ENCODE measurements at places on chromosomes 5 and 9.

DNA sequence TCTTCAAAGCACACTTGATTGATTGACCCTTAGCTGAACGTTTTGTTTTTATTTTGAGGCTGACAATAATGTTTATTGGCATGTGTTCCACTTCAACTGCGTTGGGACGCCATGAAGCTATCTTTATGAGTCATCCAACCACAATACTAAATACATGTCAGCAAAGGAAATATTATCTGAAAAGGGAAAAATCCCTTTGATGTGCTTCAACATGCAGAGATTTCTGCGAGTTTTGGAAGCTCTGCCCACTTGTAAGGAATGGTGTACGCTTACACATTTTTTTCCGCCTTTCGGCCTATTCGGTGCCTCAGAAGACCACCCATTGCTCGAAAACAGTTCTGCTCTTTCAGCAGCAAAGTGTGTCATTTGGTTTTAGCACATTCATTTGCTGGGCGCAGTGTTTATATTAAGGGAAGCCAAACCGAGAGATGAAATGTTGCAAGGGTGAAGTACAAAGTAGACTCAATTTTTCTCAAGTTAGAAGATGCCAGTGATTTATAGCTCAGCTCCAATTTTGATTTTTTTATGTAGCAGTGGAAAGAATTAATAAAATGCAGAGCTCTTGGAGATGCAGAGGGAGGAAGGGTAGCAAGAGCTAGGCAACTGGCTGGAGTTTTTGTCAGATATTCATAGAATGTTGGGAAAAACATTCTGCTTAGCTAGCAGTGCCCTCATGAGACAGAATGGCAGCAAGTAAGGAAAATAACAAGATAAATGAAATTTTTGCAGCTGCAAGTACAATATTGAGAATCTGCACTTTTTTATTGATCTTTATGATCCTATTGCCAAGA, 68.9 kb downstream of the PRDM6 start:
- DNase-seq, result no peak

DNA sequence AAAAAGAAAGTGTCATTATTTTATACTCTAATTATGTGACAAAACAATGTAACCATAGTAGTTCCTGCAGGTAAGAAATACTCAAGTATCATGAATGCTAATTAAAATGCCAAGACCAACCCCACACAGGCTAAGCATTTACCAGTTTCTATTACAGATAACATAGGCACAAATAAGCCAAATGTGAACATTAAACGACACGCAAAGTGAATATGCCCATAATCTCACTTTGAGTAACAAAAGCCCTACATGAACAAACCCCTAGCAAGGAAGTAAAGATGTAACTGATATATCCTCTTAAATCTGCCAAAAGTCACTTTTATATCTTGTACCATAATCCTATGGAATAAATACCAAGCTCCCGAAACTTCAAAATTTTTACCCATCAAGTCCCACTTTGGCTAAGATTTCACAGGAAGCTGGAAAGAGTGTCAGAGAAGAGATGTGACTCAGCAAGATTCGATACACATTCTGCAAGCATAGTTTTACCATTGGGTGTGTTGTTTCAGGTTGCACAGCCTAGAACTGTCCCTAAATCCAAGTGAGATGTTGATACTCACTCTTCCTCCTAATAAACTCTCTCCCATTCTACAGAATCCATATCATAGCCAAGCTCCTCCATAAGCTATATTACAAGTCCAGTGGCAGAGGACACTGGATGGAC, 28.8 kb downstream of the TRPM6 start:
- DNase-seq, result no peak

- no peak for DNase-seq
Observed at GRCh38 chr5:122697191-122697590, 77.7 kb upstream of the SNX2 start.

- DNase-seq, result no peak
Observed at GRCh38 chr9:21690561-21690960, 111.9 kb upstream of the MTAP start.

DNA sequence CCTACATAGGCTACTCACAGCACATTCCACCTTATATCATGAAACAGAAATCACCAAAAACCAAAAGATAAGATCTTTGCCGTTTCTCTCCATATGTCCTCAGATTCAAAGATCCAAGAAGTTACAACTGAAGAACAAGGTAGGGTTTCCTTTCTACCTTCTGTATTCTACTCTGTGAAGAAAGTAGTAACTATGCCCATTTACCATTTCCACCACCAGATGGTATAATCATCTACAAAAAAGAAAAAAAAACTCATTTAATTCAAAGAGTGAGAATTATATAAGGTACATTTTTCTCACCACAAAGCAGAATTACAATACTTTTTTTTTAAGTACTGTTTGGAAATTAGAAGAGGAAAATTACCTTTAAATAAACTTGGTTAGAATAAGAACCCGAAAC, 172.6 kb upstream of the PTGER4 start:
- DNase-seq, result no peak

DNA sequence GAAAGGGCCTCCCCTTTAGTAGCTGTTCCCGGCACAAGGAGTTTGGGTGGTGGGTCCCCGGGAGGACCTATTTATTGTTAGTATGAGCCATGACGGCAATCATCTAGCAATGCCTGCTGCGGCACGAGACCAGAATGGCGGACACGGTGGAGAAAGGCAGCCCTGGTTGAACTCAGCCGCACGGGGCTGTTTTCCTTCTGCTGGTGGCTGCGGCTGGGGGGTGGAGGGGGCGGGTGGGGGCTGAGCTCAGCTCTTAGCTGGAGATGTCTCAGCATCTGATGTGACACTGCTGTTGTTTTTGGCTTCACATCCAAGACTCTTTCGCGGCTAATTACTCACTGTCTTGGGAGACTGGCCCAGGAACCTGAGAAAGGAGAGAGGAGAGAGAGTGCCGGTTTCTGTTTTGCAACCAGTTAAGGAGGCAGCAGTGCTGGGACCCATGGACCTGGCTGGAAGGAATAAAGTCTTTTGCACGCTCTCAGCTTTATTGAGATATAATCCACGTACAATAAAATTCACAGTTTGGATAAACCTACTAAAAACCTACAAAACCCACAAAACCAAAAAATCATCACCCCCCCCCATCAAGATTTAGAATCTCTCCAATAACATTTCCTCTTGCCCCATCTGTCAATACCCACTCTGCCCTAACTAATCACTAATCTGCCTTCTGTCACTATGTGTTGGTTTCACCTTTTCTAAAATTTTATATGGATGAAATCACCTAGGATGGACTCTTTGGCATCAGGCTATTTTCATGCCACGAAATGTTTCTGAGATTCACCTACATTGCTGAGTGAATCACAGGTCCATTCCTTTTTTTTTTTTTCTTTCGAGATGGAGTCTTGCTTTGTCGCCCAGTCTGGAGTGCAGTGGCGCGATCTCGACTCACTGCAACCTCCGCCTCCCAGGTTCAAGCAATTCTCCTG, 81.8 kb upstream of the NEURL1B start:
- no peak for DNase-seq

DNA sequence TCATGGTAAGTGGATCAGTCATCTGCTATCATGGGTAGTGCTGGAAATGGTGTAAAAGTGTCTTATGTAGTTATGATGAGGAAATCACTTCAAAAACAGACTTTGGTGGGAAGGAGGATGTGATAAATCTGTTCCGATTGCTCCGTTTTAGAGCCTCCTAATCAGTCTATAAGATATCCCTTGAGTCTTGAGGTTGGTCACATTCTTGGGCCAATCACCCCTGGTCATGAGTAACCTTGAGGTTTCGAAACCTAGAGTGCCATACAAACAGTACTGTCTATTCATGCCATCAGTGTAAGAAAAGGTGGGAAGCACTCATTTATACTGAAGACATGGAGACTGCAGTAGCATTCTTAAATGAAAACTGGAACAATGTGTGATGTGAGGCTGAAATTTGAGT, 45.8 kb downstream of the LRRTM2 start:
- no peak for DNase-seq

GRCh38 chr9:82606492-82607382, 456.2 kb downstream of the RASEF start:
- peak; percentile 68 for DNase-seq

- DNase-seq, result no peak
Observed at GRCh38 chr5:96756985-96757384, 50.8 kb downstream of the ERAP1 start.

GRCh38 chr9:2469681-2470221, 151.8 kb upstream of the VLDLR start:
- peak; percentile 51 for DNase-seq

DNA sequence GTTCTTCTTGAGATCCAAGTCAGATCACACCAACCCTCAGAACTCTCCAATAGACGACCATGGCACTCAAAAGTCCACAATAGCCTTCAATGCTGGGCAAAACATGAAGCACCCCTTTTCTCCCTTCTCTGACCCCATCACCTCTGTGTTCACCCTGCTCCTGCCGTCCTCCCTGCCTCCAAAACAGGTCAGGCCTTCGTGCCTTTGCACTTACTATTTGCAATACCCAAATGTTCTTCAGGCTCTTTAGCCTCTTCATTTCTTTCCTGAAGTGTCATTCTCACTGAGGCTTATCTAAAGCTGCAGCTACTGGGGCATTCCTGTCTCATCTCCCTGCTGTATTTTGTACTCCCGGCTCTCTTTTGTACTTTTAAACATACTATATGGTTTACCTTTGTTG, 2.0 kb upstream of the ROPN1L start:
- DNase-seq, result no peak

DNA sequence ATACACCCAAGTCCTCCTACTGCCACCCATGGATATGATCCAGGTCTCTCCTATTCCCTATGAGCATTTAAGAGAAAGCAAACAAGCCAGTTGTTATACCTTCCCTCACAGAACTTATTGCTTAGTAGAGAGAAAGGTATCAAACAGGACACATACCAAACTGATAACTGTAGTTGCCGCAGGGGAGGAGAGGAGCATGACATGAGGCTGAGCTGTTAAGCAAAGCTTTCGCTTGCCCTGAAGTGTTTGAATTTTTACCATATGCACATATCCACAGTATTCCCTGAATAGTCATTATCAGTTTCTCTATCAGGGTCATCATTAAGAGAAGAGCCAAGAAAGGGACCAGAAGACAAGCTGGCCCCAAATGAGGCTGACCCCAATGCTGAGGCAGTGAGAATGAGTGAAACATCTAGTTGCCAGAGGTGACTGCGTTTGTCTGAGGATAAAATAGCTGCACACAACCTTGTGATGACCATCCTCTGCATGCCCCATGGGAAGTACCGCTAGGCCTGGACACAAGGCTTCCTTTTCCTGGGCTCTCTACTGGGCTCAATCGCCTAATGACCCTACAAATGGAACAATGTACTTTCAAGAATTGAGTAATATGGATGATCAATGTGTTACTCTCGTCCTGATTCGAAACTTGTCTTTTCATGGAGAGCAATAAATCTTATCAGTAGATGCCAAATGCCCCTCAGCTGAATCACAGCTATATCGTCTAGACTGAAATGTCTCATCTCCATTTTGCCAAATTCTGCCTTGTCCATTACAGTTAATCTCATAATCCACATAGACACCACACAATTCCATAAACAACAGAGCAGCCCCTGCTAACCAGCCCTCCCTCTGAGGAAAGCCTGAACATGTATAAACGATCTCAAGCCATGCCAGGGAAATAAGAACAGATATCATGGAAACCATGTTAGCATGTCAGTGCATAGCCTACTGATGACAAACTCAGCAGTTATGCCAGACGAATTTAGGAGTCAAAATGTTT, 4.3 kb upstream of the IFNK start:
- DNase-seq, result no peak

GRCh38 chr9:81858657-81859430, 69.4 kb upstream of the SPATA31D4 start:
- no peak for DNase-seq
